ENCODE measurements at places on chromosomes 1 and 21. TPM values are rescaled to one million over a fixed set of nuclear protein-coding genes. Genes with fewer than 3 reads are reported as not detected.

The OLIG2 gene
- not detected for total RNA-seq

The TCEA3 gene
- total RNA-seq: 1.7 TPM

The NBPF4 gene
- total RNA-seq: not detected

The PLPPR4 gene
- not detected for total RNA-seq

The SHE gene
- total RNA-seq: not detected

The REN gene
- not detected for total RNA-seq

DNA sequence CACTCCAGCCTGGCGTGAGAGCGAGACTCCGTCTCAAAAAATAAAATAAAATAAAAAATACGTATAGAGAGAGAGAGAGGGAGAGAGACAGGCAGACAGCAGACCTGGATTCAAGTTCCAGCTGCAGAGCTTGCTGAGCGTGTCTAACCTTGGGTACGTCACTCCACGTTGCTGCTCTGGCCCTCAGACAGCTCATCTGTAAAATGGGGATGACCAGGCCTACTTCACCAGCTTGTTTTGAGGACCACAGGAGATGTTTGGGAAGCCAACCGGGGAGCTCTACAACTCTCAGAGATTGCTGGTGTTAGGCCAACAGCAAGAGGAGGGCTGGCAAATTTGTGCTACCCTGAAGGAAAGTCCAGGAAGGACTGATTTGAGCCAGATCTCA is 499 bp upstream of the TRAF5 start:
- DNase-seq: no peak

DNA sequence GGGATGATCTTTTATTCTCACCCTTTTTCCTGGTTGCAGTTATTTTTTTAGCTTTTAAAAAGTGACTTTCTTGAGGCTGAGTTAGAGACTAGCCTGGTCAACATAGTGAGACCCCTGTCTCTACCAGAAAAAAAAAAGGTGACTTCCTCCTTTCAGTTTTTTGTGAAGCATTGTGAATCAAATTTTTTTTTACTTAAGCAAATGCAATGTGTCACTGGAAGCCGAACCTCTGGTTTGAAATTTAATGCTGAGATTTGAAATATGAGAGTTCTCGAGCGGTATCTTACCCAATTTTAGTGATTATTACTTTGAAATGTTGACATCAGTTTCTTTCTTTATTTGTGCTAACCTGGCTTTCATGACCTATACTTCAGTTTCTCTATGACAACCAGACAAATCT is 3.6 kb downstream of the CAP1 start:
- no peak for DNase-seq

DNA sequence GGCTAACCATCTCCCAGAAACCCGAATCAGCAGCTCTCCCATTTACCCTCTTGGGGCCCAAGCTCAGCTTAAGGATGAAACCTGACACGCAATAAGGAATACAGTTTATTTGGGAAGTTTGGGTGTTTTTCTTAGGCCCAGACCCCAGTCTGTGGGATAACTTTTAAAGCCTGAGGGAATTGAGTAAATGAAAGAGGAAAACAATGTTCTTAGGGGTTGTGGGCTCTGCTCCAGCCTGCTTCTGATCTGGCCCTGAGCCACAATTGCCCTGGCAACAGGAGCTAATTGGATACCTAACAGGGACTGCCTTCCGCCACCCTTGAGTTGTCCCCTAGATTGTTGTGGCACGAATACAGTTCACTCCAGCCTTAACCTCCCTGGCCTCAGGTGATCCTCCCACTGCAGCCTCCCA is 20.1 kb downstream of the DYRK3 start:
- DNase-seq: no peak
